ENCODE measurements at places on chromosomes 3 and 15.

GRCh38 chr3:188901126-188901525, 270.6 kb upstream of the TPRG1 start:
- DNase-seq = no peak

DNA sequence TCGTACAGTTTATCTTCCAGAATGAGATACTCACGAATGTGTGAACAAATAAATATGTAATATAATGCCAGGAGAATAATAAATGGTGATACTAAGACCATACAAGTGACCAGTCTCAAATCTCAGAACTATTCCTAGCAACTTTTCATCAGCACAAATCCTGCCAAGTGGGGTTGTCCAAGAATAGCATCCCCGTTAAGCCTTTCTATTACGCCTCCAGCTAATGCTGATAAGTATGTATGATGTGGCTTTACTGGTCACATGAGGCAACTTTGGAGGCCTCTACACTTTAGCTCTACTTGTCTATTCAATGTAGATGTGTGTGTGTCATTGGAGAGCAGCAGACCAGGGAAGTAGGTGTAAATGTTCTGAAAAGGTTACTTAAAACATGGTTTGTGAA, 129.5 kb downstream of the KCNMB2 start:
- no peak for DNase-seq

DNA sequence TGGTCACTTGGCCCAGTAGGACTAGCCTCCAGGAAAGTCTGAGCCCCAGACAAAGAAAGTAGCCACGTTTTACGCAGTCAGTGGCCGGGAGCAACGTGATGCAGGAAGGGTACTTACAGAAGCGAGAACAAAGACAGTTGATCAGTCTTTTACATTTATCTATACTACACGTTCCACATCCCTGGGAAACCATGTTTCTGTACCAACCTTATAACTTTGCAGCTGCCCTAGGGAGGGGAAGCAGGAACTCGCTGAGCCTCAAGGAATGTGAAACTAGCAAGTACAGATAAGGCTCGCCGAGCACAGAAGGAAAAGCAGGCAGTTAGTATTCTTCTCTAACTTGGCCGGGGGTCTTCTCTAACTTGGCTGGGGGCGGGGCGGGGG, 3.4 kb upstream of the KNL1 start:
- no peak for DNase-seq

DNA sequence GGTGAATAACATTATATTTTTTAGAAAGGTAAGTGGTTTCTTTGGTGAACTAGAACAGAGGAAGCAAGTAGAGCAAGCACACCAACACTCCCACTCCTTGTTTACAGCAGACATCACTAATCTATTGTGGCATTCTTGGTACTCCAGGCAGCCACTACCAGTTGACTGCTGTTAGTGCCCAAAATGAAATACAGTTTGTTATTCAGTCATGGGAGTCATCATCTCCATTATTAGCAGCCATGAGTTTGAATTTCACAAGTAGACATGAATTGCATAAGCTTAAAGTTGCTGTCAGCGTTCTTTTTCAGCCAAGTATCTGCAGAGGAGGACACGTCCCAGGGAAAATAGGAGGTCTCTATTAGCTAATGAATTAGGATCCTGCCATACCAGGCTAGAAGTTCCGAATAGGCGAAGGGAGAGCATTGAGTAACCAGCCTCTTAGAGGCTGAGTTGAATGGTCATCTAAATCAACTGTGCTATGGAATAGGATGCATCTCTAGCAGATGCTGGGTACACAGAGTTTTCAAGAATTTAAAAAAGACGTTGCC, 252.7 kb upstream of the ICE2 start:
- no peak for DNase-seq

DNA sequence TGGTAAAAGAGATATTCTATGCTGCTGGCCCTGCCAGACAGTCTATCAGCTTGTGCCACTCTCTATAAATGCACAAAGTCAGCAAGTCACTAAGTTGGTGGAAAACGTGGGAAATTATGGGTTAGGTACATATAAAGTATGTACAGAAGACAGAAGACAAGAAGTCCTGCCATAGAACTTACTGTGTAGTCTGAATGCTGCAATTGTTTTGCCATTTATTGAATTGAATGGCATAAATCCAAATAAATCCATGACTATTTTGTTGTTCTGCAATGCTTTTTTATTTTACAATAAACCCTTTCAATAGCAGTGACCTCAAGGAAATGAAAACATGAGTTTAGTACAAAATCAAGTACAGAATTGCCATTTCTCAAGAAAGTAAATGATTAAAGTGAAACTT, 34.1 kb upstream of the TM4SF1 start:
- DNase-seq = no peak

- no peak for DNase-seq
These were observed 67.9 kb downstream of the CRTC3 start for GRCh38 chr15:90597577-90597976.

DNA sequence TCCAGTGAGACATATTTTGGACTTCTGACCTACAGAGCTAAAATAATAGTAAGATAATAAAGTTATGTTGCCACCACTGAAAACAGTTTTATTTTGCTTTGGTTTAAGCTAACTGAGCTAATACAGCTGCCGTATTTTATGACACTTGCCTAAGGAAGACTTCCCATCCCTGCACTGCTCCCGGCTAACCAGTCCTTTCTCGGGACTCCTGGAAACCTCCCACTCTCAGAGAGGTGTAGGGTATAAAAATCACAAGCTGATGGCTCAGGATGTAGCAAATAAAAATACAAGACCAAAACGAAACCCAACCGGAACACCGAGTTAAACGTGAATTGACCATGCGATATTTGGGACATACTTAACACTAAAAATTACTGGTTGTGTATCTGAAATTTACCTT, 448 bp upstream of the KBTBD12 start:
- DNase-seq = no peak

GRCh38 chr3:169340065-169340464, 323.4 kb downstream of the MECOM start:
- no peak for DNase-seq

DNA sequence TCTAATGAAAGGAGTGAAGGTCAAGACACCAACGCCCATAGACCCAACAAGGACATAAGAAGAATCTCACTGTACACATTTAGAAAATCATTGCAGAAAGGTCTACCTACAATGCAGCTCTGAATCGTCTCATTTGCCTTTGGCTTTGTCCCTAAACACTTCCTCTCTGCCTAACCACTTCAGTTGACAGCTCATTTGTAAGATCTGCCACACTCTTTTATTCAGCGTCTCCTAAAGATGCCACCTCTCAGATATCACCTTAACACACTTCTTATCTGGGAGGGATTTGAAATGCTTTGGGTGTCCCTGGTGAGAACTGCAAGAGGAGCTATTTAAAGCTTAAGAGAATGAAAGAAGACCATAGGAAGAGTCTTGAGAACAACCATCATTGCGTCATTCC, 38.7 kb downstream of the RAB27A start:
- no peak for DNase-seq

DNA sequence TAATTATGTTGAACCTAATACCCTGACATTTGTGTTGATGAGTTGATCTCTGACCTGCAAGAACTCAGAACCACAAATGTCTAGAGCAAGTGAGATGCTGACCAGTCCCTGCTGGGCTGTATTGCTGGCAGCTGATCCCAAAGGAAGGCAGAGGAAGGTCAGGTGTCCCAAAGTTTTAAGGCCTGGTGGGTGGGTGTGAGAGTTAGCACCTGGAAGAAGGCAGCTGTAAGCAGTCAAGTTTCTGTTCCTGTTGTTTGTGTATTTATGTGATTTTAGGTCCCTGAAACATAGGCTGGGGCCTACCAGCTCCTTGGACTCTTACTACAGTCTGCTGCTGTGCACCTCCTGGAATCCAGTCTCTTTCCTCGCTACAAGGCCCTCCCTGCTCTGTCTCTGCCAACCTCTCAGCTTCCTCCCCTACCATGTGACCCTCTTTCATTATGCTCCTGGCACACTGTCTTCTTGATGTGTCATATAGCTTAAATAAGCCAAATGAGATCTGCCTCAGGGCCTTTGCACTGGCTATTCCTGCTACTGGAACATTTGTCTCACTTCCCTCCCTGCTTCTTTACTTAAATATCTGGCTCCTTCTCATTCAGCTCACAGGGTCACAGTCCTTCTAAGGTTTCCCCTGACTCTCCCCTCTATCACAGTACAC, 31.0 kb upstream of the ATOSA start:
- DNase-seq = no peak

- no peak for DNase-seq
These were observed 242.0 kb upstream of the SETMAR start for GRCh38 chr3:4061195-4061594.

DNA sequence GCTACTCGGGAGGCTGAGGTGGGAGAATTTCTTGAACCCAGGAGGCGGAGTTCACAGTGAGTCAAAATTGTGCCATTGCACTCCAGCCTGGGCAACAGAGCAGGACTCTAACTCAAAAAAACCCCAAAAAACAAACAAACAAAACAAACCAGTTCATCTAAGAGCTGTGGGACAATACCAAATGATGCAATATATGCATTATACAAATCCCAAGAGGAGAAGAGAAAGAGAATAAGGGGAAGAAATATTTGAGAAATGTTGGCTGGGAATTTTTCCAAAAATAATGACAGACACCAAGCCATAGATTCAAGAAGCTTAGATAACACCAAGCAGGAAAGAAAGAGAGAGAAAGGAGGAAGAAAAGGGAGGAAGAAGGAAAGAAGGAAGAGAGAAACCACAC, 82.5 kb downstream of the KLF13 start:
- DNase-seq = no peak

DNA sequence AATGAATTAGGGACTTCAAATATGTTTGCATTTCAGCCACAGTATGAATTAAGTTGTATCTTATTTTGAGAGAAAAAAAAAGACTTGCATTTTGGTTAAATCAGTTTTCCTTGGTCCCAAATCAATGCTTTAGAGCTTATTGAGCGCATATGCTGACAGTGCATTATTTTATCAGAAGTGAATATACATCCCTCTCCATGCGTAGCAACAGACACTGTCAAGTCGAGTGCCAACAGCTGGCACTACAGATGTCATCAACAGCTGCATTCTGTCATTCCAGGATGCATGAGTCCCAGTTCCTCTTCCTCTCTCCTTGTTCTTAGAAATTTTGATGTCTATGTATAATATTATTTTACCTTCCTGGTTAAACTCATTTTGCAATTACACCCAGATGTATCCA, 156.1 kb upstream of the FOXB1 start:
- DNase-seq = no peak

GRCh38 chr15:98134905-98135304, 174.4 kb downstream of the ARRDC4 start:
- DNase-seq = no peak

DNA sequence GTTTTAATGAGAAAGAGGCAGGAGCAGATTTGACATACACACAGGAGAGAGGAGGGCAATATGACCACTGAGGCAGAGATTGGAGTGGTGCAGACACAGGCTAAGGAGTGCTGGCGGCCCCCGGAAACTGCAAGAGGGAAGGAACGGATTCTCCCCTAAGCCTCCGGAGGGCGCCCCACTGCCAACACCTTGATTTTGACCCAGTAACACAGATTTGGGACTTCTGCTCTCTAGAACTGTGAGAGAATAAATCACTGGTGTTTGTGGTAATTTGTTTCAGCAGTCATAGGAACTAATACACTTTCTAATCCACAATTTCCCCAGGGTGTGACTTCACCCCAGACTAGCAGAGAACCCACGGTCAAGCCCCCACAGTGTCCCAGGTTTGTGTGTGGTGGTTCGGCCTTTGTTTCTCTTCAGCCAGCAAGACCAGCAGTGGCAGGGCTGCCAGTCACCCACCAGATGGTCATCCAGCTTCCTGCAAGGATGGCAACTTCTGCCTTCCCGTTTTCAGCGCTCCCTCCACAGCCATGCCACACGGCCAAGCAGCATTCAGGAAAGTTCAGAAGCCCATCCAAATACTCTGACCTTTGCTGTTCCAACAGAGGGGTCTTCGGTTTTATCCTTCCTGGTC, 23.6 kb upstream of the TSPAN3 start:
- no peak for DNase-seq

DNA sequence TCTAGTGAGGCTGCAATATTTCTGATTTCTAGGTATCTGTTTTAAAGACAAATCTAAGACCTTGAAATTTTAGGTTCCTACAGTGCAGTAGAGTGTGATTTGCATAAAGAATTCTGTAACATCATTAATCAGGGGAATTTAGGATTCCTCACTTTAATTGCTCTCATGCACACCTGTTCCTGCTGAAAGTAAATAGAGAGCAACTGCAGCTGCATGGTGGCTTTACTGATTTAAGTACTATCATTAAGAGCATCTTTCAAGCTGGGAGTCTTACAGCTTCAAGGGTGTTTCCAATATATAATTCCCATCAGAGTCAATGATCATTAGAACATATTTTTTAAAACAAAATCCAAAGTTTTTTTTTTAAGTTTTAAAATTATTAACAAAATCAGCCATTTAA, 36.0 kb upstream of the C3orf70 start:
- DNase-seq = no peak

DNA sequence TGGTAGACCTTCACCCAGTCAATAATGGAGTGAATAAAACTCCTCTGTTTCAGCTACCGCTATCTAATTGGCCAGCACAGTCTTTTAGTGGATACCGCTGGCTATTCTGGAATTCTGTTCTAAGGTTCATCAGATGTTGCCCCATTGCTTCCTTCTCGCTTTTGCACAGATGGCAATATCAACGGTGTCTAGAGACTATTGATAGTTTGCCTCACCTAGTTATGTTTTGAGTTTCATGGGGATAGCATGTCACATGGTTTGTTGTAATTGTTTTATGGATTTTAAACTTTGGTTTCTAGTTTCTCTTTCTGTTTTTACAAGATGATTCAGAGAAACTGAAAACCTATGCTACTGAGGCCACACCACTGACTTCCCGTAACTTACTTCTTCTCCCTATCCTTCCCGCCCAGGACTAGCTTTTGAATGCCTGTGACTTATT, 2.0 kb downstream of the XRN1 start:
- no peak for DNase-seq

GRCh38 chr3:170476291-170476690, 57.6 kb downstream of the CLDN11 start:
- DNase-seq = no peak

DNA sequence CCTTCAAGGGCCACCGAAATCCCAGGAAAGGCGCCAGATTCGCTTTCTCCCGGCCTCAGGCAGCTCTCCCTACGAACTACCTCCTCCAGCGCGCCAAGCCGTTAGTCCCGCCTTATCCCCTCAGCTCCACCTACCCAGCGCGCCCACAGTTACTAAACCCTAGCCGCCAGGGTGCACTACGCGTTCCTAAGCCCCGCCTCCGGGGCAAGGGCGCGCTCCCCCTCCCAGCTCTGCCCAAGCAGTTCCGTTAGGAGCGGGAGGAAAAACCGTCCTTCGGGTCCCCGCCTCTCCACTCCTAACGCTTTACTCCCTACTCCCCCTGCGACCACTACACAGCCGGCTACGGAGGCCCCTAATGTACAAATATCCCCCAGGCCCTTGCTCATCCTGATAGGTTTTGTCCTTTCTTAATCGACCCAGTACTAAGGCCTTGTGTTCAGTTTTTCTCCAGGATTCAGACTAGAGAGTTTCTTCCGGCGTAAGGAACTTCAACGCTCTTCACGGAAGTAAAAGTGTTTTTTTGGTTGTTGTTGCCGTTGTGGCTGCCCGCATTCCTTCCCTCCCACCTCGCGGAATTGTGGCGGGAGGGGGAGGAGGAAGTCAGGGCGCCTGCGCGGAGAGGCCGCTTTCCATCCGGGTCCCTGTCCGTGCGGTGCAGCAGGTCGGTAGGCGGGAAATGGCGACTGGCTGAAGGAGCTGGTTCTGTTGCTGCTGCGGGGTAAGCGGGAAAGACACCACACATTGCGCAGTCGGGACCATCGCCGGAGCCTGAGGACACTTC, at the start of gene CTDSPL2:
Gene CTDSPL2 (plus strand): TSS at position 655 of the 781 bp plus-strand sequence. CDS start 31,386 bp downstream, outside the sequence.
- DNase-seq = peak; percentile 85

All from stimulated activated CD8-positive, alpha-beta memory T cell treated with anti-CD3 and anti-CD28 coated beads, Interleukin-4, amount 100 ng/mL, for 4 hours (primary cell).